ENCODE measurements at places on chromosomes 3 and 15. TPM values are rescaled to one million over a fixed set of nuclear protein-coding genes. Genes with fewer than 3 reads are reported as not detected.
A peak's percentile ranks its signal among the peaks of the same experiment; 100 is the strongest.

AEN gene
- 64.8 TPM for total RNA-seq

ACKR2 gene
- total RNA-seq, result not detected

GRCh38 chr3:179973931-179974361, 62.8 kb downstream of the PEX5L start:
- peak; percentile 7 for DNase-seq

GRCh38 chr3:15299036-15299435, 33.4 kb downstream of the SH3BP5 start:
- no peak for DNase-seq

DNA sequence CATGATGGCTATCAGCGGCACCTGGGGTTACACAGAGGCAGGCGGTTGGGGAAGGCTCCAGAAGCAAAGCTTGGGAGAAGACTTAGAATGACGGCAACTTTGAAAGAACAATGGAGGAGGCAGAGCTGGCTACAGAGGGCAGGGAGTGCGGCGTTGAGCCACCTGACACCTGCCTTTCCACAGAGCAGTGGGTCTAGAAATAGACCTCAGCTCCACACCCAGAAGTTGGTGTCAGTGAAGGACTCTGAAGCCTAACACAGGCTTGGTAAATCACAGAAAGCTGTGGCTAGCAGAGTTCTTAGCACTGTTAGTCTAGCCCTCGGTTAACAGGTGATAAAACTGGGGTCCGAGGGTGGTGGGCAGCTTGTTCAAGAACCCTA, 23.1 kb upstream of the EHD4 start:
- DNase-seq, result no peak

GRCh38 chr3:48561045-48561736, 2.4 kb downstream of the UCN2 start:
- peak; percentile 96 for DNase-seq

DNA sequence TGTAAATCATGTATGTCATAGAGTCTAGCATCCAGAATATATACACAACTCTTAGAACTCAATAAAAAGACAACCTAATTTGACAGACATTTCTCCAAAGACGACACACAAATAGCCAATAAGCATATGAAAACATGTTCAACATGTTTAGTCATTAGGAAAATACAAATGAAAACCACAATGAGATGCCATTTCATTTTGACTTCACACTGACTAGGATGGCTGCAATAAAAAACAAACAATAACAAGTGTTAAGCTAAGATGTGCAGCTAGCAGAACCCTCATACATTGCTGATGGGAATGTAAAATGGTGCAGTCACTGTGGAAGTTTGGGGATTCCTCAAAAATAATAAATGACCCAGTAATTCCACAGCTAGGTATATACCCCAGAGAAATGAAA, 16.4 kb downstream of the SPG11 start:
- DNase-seq, result no peak

GRCh38 chr3:106758459-106758858, 618.8 kb upstream of the CCDC54 start:
- no peak for DNase-seq

- DNase-seq, result no peak
Measured at GRCh38 chr3:115913069-115913686, 289.9 kb downstream of the GAP43 start.

DNA sequence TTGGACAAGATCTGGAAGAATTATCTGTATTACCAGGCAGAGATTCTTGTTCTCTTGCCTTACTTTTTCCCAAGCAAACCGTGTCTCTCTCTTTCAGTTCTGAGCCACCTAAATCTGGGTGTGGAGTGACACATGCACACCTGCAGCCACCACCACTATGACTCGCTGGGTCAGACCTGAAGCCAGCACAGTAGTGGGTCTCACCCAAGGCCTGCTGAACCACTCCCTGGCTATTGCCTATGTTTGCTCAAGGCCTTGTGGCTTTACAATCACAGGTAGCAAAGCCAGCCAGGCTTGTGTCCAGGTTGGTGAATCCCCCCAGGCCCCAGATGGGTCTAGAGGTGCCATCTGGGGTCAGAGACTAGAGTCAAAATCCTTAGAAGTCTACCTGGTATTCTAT, 28.7 kb upstream of the COPB2 start:
- DNase-seq, result no peak

DNA sequence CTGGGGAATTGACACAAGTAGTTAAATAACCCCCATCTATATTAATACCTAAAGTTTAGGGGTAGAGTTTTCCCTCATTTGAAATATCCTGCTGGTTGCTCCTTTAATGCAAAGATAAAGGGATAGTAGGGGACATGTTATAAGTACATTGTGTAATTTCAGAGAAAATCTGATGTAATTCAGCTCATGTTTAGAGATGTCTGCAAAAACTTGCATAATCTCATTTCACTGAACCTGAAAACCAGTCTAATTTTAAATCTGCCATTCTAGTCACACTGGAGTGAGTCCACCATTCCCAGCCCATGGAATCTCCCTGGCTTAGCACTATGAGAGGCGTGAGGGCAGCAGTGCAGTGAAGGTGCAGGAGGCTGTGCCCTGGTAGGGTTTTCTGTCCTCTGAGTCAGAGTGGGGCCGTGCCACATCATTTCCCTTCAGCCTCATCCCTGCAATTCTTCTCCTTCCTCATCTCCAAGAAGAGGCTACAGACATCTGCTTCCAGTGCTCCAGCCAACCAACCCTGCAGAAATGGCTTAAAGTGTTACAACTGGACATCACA, 246.3 kb upstream of the UMPS start:
- DNase-seq, result no peak

DNA sequence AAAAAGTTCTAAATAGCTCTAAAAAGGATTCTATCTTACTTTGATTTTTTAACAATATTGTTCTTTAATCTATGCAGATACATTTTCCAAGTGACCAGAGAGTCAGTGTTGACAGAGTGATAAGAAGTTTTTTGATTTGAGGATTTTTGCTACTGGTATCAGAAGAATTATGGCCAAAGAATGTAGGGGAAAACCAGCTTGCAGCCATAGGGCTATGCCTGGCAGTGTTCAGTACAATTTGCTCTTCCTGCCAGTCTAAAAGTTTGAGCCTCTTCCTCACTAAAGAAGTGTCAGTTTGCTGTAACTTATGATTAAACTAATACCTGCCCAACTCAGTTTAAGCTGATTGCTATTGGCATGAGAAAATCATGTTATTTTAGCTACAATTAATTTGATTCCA, 35.3 kb upstream of the FSIP1 start:
- no peak for DNase-seq

GRCh38 chr15:33378866-33379480, 68.2 kb downstream of the RYR3 start:
- no peak for DNase-seq
